Neural crest cell (in vitro differentiated cells): ENCODE measurements at places on chromosomes 1 and 21. TPM values are rescaled to one million over a fixed set of nuclear protein-coding genes. Genes with fewer than 3 reads are reported as not detected.

DNA sequence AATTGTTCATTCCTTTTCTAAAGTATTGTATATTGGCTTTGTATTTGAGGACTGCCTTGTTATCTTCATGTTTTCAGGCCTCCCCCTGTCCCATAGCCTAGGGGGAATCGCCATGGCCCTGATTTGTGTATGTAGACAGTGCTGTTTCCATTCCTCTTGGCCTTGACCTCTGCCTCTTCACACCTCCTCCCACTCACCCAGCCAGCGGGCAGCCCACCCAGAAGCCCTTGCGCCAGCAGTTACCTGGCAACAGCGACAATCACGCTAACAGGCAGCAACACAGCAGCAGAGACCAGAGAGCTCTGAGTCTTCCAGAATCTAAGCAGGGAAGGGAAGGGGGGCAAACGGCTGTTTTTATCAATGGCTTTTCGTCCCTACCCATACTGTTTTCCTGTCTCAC, 50.0 kb upstream of the NPL start:
- peaks cover 4% of the 10 kb centered on the region for H3K27me3 ChIP-seq
- H3K27ac ChIP-seq: peak overlapping the region; percentile 96
- DNase-seq: peak; percentile 57
- peaks cover 13% of the 10 kb centered on the region for H3K4me1 ChIP-seq

DNA sequence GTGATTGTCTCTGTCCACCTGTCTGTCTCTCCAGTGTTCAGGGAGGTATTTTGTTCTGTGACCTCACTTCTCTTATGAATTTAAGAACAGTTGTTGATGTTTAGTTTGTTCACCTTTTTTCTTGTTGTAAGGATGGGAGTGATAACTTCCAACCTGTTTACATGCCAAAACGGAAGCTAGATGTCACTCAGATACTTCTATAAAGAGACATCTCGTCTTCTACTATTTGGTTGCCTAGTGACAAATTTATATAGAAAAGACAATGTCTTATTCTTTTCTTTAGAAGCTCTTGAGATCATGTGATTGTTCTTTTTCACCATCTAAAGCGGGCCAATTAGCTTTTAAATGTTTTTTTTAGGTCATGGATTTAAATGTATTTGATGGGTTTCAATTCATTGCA, 33.8 kb downstream of the PRSS38 start:
- no peaks in the 10 kb centered on the region for H3K36me3 ChIP-seq
- DNase-seq: no peak
- H3K27me3 ChIP-seq: no peaks in the 10 kb centered on the region
- no peak overlapping the region for H3K4me3 ChIP-seq
- H3K4me1 ChIP-seq: no peaks in the 10 kb centered on the region

GRCh38 chr1:225909477-225909876, 14.6 kb downstream of the PYCR2 start:
- no peak overlapping the region for H3K27ac ChIP-seq
- DNase-seq: no peak
- no peaks in the 10 kb centered on the region for H3K36me3 ChIP-seq
- H3K4me3 ChIP-seq: no peak overlapping the region
- peaks cover 4% of the 10 kb centered on the region for H3K27me3 ChIP-seq

- no peak for DNase-seq
- peaks cover 4% of the 10 kb centered on the region for H3K27me3 ChIP-seq
- no peak overlapping the region for H3K27ac ChIP-seq
- no peak overlapping the region for H3K4me3 ChIP-seq
- H3K36me3 ChIP-seq: peaks cover 10% of the 10 kb centered on the region
- peaks cover 34% of the 10 kb centered on the region for H3K4me1 ChIP-seq
Observed at GRCh38 chr1:112697781-112698201, 9.1 kb downstream of the RHOC start.

- H3K4me3 ChIP-seq: no peak overlapping the region
- no peaks in the 10 kb centered on the region for H3K36me3 ChIP-seq
- no peak overlapping the region for H3K27ac ChIP-seq
- no peaks in the 10 kb centered on the region for H3K27me3 ChIP-seq
Observed at GRCh38 chr1:160161965-160162705, 10.7 kb downstream of the ATP1A4 start.

GRCh38 chr1:86169625-86170024, 13.1 kb upstream of the COL24A1 start:
- H3K27me3 ChIP-seq: peaks cover 3% of the 10 kb centered on the region
- no peaks in the 10 kb centered on the region for H3K4me1 ChIP-seq
- H3K4me3 ChIP-seq: no peak overlapping the region
- no peaks in the 10 kb centered on the region for H3K36me3 ChIP-seq
- no peak overlapping the region for H3K27ac ChIP-seq

DNA sequence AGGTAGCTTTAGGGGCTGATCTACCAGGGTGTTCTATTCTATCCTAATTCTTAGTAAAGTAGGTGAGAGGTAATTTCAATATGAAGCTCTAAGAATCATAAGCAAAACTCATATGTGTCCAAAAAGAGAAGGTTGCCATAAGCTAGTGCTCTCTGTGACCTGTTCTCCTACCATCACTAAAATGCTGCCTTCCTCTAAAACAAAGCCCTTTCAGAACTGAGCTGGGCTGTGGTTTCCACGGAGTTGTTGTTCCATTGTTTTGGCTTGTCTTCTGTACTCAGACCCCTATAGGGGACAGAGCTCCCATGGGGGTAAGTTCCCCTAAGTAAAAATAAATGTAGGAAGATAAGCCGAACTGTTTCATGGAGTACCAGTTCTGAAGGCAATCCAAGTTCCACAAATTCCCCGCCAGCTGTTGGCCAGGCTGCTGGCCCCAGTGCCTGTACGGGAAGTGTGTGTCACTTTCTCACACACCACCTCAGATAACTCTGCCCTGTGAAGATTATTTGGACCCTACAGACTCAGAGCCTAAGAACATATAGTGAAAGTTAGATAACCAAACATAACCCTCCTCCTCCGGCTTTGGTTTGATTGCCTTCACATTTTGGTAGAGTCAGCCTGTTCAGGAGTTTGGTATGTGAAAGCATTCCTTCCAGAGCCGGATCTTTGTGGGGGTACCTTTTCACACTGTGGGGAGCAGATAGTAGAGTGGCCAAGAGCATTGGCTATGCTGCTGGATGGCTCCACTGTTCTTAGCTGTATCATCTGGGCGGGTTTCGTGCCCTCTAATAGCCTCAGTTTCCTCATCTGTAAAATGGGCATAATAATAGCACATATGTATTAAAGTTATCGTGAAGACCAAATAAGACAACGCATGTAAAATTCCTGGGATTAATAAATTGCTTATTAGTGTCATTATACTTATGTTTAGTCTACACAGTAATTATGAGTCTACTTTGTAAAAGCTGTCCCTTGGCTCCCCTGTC, 10.8 kb downstream of the DPT start:
- H3K4me3 ChIP-seq: no peak overlapping the region
- no peaks in the 10 kb centered on the region for H3K36me3 ChIP-seq
- H3K4me1 ChIP-seq: peaks cover 5% of the 10 kb centered on the region
- H3K27me3 ChIP-seq: no peaks in the 10 kb centered on the region

DNA sequence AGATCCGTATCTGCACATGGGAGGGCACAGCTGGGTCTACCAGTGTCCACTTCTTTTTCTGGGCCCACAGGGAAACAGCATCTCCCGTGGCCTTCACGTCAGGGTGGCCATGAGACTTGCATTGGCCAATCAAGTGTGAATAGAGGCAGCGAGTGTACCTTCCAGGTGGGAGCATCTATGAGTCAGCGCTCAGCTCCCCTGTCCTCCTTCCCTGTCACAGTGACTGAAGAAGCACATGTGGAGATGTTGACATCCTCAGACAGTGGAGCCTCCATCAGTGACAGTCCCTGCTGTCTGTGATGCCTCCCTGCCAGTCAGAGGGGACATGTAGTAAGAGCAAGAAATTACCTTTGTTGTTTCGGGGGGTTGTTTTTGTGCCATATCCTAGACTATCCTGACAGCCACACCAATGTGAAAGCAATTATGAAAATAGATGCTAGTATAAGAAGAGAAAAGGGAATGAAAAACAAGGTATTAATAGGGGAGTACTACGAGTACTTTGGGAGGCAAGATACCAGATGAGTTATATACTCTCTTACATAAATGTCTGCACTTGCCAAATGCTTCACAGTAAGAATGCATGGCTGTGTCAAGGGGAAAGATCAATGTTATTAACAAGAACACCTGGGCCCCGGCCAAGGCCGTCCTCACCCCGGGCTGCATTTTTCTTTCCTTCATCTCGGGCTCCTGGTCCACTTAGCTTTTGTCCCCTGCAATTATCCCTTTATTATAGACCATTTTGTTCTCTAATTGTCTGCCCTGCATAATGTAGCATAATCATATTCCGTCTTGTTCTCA, 86.0 kb downstream of the MATN1 start:
- no peaks in the 10 kb centered on the region for H3K36me3 ChIP-seq
- H3K27me3 ChIP-seq: peaks cover 7% of the 10 kb centered on the region
- no peak overlapping the region for H3K4me3 ChIP-seq
- DNase-seq: no peak

DNA sequence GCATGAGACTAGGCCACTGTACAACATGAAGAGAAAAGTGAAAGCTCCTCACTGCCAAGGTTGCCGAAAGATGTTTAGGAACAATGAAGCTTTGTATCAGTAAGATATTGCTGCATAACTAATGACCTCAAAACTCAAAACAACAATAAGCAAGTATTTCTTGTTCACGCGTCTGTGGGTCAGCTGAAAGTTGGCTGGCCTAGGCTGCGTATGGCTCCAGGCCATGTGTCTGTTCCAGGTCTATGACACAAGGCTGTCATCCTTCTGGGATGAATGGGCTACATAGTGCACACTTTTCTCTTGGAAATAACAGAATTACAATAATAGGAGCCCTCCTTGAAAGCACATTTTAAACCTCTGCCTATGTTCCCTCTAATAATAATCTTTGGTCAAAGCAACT, 515.9 kb downstream of the PLPP3 start:
- H3K27ac ChIP-seq: no peak overlapping the region
- DNase-seq: no peak
- no peaks in the 10 kb centered on the region for H3K27me3 ChIP-seq
- peaks cover 21% of the 10 kb centered on the region for H3K4me1 ChIP-seq

- no peak overlapping the region for H3K4me3 ChIP-seq
- H3K4me1 ChIP-seq: no peaks in the 10 kb centered on the region
- DNase-seq: no peak
- H3K27me3 ChIP-seq: no peaks in the 10 kb centered on the region
- no peak overlapping the region for H3K27ac ChIP-seq
Observed at GRCh38 chr1:119380983-119381662, 12.5 kb downstream of the HAO2 start.

GRCh38 chr21:27571706-27572105, 604.8 kb upstream of the ADAMTS5 start:
- H3K4me1 ChIP-seq: no peaks in the 10 kb centered on the region
- no peak overlapping the region for H3K4me3 ChIP-seq
- H3K27ac ChIP-seq: no peak overlapping the region
- no peaks in the 10 kb centered on the region for H3K27me3 ChIP-seq
- no peak for DNase-seq
- H3K36me3 ChIP-seq: no peaks in the 10 kb centered on the region

GRCh38 chr1:230877146-230877923, 9.0 kb upstream of the C1orf198 start:
- H3K27ac ChIP-seq: no peak overlapping the region
- DNase-seq: no peak
- H3K36me3 ChIP-seq: no peaks in the 10 kb centered on the region

- H3K4me3 ChIP-seq: no peak overlapping the region
- peaks cover 18% of the 10 kb centered on the region for H3K36me3 ChIP-seq
- no peak for DNase-seq
- peaks cover 5% of the 10 kb centered on the region for H3K4me1 ChIP-seq
- H3K27me3 ChIP-seq: no peaks in the 10 kb centered on the region
Observed at GRCh38 chr1:110058591-110058990, 11.9 kb downstream of the ALX3 start.

- H3K4me1 ChIP-seq: no peaks in the 10 kb centered on the region
- H3K27me3 ChIP-seq: peaks cover 8% of the 10 kb centered on the region
- no peak overlapping the region for H3K4me3 ChIP-seq
- DNase-seq: no peak
- no peaks in the 10 kb centered on the region for H3K36me3 ChIP-seq
Observed at GRCh38 chr1:223319398-223319797, 44.6 kb downstream of the SUSD4 start.

GRCh38 chr1:234102583-234102982, 198.1 kb downstream of the SLC35F3 start:
- DNase-seq: no peak
- no peak overlapping the region for H3K27ac ChIP-seq
- no peaks in the 10 kb centered on the region for H3K4me1 ChIP-seq
- peaks cover 18% of the 10 kb centered on the region for H3K27me3 ChIP-seq
- H3K4me3 ChIP-seq: no peak overlapping the region
- no peaks in the 10 kb centered on the region for H3K36me3 ChIP-seq

DNA sequence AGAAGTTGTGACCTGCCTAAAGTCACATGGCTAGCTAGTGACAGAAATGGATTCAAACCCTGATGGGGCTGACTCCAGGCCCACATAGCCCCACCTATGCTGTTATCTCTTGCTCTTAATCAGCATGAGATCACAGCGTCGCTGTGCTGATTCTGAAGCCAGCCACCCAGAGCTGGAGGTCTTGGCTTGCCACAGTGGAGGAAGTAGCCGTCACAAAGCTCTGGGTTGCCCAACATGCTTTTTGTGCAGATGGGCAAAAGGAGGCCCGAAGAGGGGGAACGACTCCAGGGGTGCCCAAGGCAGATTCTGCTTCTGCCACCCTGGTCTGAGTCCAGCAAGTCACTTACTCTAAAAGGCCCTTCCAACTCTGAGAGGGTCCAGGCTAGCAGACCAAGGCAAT, 14.7 kb upstream of the MFSD2A start:
- H3K4me3 ChIP-seq: no peak overlapping the region
- H3K27me3 ChIP-seq: no peaks in the 10 kb centered on the region
- DNase-seq: no peak
- H3K36me3 ChIP-seq: no peaks in the 10 kb centered on the region
- no peaks in the 10 kb centered on the region for H3K4me1 ChIP-seq

DNA sequence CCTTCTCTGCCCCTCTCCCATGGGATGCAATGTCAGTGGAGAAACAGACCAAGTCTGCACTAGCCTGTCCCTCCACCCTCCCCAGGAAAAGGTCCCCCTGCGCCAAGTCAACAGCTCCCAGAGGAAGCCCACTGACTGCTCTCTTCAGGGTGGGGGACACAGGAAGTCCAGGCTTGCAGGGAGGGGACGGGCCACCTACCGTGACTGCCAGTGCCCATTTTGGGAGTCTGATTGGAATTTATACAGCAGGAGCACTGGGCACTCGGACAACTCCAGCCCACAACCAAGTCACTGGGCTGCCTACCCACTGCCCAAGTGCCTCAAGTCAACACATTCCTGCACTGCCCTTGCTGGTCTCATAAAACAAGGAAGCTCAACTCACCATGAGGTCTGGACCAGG, 6.1 kb downstream of the CCNL2 start:
- H3K4me3 ChIP-seq: no peak overlapping the region
- no peak for DNase-seq
- H3K36me3 ChIP-seq: peaks cover 25% of the 10 kb centered on the region

- no peak overlapping the region for H3K27ac ChIP-seq
- no peak for DNase-seq
- peaks cover 4% of the 10 kb centered on the region for H3K27me3 ChIP-seq
Observed at GRCh38 chr1:68347415-68347814, 102.3 kb downstream of the RPE65 start.

TNFRSF4 gene
- total RNA-seq: 0.19 and 0.20 TPM in 2 replicates

CELA2B gene
- total RNA-seq: not detected in 2 replicates

KIF14 gene
- total RNA-seq: 22.0 and 23.7 TPM in 2 replicates

FCRLB gene
- total RNA-seq: 0.40 and 0.43 TPM in 2 replicates

AVPR1B gene
- total RNA-seq: not detected in 2 replicates

VSIG8 gene
- not detected in 2 replicates for total RNA-seq

GPR52 gene
- total RNA-seq: 0.27 and 0.75 TPM in 2 replicates

GNG12 gene
- total RNA-seq: 18.4 and 18.5 TPM in 2 replicates
